Suppressor macrophage treated with lipopolysaccharide for 4 hours (primary cell): ENCODE measurements at places on chromosomes 11 and 22.

- DNase-seq, result no peak
Observed at GRCh38 chr11:76824980-76825725, 35.6 kb upstream of the ACER3 start.

DNA sequence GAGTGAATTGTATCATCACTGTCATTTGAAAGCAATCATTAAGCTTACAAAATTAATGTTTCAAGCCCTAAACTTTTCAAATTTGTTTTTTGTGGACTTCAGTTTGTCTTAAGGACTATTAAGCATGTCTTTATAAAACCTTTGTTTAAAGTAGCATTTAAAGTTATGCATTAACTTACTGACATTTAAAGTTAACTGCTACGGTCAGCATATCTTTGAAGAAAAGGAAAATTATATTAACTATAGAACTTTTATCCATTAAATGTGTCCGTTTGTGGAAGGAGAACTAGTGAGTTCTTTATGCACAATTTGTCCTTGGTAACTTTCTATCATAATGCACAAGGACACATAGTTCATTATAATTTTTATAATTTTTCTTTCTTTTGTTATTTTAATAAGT lies 103.4 kb downstream of the FANCF start:
- no peak for DNase-seq

- DNase-seq, result peak; percentile 13
Observed at GRCh38 chr22:36936362-36937116, 23.1 kb downstream of the CSF2RB start.

DNA sequence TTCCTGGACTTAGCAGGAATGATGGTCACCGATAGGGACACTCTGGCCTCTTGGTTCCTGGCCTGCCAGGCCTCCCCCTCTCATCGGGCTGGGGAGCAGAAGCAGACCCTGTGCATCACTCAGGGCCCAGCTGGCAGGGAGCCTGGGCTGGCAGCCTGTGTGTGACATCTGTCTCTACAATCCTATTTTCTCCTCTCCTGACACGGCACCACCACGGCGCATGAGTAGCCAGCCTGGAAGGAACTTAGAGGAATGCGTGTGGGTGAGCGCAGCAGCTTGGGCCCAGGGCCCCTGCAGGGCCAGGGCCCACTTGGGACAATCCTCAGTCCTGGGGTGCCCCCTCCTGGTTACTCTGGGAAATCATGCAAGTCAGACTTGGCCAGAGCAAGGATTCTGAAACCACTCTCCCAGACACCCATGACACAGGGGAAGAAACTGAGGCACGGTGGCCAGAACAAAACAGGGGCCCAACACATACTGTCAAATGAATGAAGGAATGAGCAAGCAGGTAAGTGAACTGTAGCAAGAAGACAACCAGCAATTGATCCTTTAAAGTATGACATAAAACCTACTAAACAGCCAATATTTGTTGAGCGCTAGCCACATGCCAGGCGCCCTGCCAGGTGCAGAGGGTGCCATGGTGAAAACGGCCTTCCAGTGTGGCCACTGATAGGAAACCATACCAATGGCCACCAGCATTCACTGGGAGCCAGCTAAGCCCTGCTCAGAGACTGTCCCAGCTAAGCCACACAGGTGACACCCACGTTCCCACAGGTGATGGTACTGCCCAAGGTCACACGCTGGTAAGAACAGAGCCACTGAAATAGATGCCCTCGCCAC lies 13.3 kb downstream of the RSPH14 start:
- peak; percentile 74 for DNase-seq

- no peak for DNase-seq
Observed at GRCh38 chr11:112467721-112468120, 207.1 kb upstream of the PLET1 start.

- DNase-seq, result peak; percentile 60
Observed at GRCh38 chr11:68213135-68213515, at the start of gene KMT5B. Gene KMT5B (minus strand): TSS chr11:68213296. CDS start chr11:68190076, 23,220 bp downstream.

- no peak for DNase-seq
Observed at GRCh38 chr11:8268530-8269400, 5.1 kb upstream of the LMO1 start.

GRCh38 chr22:40679964-40680818 lies 907 bp downstream of the MCHR1 start:
- peak; percentile 28 for DNase-seq

DNA sequence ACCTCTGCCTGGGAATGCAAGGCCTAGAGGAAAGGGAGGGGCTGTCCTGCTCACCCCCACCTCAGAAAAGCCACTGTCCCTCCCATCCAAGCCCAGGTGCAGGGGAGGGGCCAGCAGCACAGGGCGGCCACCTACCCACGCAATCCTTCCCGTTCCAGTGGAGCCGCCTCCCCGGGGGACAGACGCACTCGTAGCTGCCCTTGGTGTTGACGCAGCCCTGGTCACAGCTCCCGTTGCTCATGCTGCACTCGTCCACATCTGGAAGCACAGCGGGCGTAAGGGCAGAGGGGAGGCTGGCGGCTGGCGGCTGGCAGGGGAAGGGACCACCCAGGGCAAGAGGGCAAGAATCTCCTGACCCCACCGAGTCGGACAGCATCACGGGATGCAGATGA lies 40.3 kb upstream of the TTLL12 start:
- DNase-seq, result no peak

- DNase-seq, result peak; percentile 63
Observed at GRCh38 chr11:118996926-118997626, 862 bp upstream of the CENATAC start.

DNA sequence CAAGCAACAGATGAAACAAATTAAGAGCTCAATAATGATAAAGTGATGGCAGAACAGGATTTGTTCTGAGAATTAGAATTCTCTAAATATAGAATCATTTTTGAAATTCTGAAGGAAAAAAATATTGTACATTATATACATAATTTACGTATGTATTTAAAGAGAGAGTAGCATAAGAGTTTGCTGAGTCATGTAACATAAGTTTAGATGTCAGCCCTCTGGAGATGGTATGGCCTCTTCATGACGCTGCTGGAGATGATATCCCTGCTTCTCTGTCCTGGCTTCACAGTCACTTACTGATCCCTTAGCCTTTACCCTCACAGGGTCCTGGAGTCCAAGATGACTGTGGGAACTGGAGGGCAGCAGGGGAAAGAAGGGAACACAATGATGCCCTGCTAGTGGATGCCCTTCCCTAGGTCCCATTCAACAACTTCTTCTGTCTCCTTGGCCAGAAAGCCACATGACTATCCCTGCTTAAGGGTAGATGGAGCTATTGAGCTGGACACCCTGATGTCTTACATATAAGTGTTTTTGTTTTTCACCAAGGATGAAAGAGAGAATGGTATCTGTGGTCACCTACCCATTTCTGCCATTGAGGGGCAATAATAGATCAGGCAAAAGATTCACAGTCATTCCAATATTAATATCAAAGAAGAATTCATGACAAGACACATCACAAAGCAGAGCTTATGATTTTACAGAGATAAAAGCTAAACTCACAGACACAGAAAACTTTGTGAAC lies 753.1 kb downstream of the TBC1D22A start:
- DNase-seq, result no peak

DNA sequence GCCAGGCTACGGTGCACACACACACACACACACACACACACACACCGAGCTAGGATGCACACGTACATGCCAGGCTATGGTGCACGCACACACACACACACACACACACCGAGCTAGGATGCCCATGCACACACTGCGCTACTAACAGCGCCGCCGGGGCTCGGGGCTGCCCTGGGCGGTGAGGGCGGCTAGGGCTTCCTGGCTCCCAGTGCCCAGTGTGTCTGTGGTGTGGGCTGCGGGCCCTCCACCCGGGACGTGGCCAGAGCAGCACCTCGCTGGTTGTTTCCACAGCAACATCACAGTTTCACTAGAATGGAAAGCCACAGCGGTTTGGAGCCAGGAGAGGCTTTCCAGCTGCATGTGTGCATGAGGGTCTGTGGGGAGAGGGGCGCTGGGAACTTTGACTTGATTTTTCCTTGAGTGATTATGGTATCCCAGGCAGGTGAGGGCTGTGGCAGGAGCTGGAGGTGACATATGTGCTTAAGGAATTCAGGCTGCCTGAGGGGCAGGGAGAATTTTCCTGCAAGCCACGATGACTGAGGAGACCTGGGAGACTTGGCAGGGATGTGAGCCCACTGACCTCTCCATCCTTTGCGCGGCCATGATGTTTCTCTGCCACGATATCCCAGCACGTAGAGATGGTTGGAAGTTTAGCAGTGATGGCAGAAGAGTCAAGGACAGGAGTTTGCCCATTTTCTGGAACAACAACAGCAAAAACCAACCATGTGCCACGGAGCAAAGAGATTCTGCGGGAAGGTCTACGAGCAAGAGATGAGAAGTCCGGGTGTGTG lies 195.9 kb downstream of the SNX19 start:
- DNase-seq, result no peak

GRCh38 chr11:69343401-69344321 lies 49.7 kb downstream of the MYEOV start:
- no peak for DNase-seq

- no peak for DNase-seq
Observed at GRCh38 chr11:103624708-103625623, 411.5 kb upstream of the DDI1 start.

DNA sequence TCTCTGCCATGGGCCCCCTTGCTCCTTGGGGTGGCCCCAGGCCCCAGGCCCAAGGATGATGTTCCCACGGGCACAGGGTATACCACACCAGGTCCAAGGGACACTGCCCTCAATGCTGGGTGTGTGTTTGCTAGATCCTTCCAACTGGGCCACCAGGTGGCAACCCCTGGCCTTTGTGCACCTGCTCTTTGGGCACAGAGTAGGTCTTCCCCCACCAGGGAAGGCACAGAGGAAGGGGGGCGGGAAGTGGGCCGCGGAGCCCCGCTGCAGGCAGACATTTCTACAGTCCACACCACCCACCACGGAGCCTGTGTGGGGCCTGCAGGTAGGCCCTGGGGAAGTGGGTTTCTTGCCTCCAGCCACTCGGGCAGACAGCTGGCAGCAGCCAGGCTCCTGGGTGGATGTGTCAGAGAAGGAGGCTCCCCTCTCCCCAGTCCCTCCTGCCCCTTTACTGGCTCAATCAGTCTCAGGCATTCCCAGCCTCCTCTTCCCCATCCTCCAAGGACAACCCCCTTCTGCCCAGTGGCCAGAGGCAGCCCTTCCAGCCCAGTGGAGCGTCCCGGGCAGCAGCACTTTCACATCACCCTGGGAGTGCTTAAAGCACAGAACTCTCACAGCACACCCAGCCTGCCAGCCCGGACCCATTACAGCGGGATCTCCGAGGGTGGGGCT lies 21.6 kb downstream of the MAFF start:
- DNase-seq, result no peak

DNA sequence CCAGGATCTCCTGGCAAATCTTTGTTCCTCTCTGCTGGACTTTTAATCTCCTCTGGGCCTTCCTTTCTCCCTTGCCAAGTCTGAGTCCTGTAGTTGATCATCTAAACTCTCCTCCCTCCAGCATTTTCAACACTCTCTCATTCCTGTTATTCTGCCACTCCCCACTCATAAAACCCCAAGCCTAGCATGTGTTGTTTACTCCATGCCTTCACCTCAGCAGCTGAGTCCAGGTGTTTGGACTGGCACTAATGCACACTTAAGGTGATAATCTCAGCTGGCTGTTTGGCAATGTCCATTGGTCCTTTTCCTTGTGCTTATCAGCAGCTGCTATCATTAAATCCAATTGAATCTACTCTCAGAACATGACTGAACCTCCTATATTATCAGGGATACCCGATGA lies 876.8 kb upstream of the TENM4 start:
- no peak for DNase-seq

GRCh38 chr22:46381142-46381541 lies 45.6 kb downstream of the TRMU start:
- DNase-seq, result no peak

DNA sequence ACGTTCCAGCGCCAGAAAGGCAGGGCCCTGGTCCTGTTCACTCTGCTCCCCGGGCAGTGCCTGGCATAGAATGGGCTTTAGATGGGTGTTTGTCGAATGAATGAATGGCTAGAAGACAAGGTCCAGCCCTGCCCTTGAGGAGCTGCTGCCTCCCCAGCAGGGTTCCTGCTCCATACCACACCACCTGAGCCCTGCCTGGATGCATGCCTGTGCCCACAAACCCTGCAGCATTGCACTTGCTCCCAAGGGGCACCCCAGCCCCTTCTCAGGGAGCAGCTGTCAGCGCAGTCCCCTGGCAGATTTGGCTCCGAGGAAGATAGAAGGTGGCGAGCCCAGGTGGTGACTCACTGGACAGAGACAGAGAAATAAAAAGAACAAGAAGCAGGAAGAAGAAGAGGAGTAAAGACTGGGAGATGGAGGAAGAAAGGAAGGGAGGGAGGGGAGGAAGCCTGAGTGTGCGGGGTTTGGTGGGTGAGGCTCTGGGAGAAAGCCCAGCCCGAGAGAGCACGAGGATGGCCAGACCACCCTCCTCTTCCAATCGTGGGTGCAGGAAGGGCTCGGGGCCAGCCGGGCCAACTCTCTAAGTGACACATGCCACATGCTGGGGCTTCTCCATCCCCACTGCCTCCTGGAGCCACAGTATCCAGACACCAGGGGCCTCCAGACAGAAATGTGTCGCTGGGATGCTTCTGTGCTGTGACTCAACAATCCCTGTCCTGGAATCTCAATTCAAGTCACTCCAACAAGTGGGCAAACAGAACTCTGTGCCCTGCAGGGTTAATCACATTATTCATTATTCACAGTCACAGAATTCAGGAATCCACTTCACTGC lies 1474.3 kb downstream of the BRD1 start:
- no peak for DNase-seq

GRCh38 chr11:45818961-45819605 lies 14.1 kb downstream of the SLC35C1 start:
- no peak for DNase-seq

DNA sequence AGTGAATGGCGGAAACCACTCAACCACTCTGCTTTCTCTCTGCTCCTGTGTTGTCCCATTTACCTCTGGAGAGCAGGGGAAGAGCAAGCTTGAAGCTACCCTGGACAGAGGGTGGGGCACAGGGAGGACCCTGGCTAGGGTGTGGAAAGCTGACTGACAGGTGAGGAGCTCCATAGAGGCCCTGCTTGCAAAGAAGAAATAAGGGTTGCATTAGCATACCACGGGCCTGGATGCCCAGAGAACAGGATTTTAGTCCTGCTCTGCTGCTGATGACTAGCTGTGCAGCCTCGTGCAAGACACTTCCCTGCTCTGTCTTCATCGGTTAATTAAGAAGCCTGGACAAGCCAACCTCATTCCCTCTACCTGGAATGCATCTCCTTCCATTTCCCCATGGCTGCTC lies 135.0 kb downstream of the BUD13 start:
- no peak for DNase-seq

- DNase-seq, result no peak
Observed at GRCh38 chr22:50530580-50530876, 716 bp upstream of the TYMP start.

GRCh38 chr22:37024339-37025157 lies 5.0 kb downstream of the MPST start:
- no peak for DNase-seq

DNA sequence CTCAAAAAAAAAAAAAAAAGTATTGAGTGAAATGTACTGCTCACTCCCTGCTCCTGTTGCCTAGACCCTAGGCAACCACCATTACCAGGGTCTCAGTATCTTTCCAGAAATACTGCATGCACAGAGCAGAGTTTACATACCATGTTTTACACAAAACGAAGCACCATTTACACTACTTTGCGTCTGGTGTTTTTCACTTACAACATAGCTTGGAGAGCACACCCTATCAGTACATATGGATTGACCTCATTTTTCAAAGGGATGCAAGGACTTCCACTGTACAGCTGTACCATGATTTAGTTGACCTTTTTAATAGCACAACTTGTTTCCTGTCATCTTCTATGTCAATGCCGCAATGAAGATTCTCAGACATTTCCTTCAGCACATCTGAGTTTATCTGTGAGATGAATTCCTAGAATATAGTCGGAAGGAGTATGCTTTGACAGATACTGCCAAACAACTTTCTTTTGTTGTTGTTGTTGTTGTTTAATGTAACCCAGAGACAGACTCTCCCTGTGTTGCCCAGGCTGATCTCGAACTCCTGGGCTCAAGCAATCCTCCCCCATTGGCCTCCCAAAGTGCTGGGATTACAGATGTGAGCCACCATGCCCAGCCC lies 6.1 kb downstream of the MYH9 start:
- DNase-seq, result no peak
